ENCODE measurements at places on chromosomes 5 and 9.

- DNase-seq, result no peak
These were observed 151.7 kb upstream of the SMIM23 start for GRCh38 chr5:171633776-171634470.

GRCh38 chr9:89664010-89664409, 59.2 kb downstream of the GADD45G start:
- DNase-seq, result no peak

DNA sequence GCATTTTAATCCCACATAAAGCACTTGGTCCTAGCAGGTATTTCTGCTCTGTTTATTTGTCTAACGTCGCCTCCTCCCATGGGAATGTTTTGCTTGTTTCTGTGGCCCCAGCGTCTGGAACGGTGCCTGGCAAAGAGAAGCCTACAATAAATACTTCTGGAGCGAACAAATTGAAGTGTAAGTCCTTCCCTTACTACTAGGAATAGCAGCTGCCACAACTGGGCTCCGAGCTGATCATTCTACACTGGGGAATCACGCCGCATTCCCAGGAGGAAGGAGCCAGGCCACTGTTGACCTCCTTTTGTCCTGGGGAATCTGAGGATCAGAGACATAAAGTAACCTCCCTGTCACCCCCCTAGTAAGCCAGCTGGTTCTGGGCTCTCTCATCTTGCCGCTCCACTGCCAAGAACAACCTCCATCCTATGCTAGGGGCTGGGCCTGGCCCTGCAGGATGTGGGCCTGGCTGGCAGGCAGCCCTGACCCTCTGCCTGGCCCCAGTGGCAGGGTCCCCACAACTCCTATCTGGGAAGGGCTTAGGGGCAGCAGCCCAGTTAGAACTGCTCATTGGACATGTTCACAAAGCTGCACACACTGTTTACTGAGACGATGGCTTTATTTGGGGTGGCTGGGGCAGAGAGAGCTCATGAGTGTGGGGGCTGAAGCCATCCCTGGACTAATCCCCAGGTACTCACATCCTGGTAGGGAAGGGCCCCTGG, 82.8 kb downstream of the GTF3C4 start:
- DNase-seq, result no peak

- DNase-seq, result no peak
These were observed 377.5 kb upstream of the RIOK2 start for GRCh38 chr5:97560599-97560993.

- DNase-seq, result no peak
These were observed 73.1 kb downstream of the FEM1C start for GRCh38 chr5:115471345-115472063.

DNA sequence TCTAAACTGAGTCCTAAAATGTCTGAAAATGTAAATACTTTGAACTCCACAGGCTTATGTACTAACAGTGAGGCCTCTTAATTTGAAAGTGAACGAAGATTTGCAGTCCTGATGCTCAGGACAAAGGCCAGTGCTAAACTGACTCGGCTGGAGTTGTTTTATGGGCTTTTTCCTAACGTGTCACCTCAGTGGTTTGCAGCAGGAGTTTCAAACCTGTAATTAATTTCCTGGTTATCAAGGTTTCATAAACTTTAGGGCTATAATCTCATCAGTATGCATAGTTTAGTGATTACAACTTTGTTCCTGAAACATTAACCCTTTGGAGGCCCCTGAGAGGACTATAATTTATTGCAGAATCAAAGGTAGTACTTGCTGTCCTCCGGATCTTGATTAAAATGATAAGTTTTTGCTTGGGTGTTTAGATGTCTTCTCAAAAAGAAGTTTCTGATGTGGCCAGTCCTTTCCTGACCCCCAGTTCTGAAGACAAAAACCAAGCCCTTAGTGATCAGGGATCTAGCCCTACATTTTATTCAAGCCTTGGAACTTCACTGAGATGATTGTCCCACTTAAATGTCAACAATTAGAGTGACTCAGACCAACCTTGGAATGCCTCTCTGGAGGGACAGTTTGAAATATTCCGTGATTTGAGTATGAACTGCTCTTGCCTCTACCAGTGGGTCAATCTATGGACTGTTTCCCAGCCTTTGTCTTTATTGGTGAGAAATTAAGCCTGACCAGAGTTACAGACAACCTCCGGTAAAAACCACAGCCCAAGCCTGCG, 11.1 kb upstream of the S100Z start:
- no peak for DNase-seq

DNA sequence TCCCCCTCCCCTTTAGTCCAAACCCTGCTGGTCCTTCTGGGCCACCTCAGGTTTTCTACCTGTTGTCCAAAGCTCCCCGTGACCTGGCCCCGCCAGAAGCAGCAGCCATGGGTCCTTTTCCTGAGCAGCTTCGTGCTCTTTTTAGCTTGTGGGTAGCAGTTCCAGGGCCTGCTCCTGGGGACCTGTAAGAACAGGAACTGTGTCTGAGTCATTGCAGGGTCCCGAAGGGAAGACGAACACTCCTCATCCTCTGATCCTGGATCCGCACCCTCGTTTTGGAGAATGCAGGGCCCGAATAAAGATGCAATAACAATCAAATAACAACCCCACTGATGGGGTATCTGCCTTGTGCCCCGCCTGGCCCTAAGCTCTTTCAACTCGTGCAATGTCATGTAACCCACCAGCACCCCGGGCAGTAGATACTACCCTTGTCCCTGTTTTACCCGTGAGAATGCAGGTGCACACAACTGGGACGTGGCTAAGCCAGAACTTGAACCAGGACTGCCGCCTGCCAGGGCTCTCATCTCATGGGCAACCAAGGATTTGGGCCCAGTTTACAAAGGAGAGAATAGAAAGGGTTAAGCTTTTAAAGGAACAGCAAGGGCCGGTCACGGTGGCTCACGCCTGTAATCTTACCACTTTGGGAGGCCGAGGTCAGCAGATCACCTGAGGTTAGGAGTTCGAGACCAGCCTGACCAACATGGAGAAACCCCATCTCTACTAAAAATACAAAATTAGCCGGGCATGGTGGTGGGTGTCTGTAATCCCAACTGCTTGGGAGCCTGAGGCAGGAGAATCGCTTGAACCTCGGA, 33.2 kb downstream of the NEK6 start:
- DNase-seq, result no peak

DNA sequence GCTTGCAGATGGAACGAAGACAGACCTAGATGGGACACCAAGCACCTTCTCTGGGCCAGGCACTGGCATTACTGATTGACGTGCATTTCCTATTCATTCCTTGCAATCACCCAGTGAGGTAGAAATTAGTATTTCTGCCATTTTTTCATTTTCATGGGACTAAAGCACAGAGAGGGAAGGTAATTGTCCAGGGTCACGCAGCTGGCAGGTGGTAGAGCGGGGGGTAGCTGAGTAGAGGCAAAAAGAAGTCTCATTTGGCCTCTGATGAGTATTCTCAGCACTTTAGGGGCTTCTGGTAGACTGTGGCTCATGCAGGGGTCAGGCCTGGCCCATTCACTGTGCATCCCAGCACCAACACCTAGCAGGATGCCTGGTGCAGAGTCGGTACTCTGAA, 19.5 kb upstream of the DUSP1 start:
- no peak for DNase-seq

GRCh38 chr5:59628062-59628828, 265.3 kb downstream of the PDE4D start:
- DNase-seq, result no peak

DNA sequence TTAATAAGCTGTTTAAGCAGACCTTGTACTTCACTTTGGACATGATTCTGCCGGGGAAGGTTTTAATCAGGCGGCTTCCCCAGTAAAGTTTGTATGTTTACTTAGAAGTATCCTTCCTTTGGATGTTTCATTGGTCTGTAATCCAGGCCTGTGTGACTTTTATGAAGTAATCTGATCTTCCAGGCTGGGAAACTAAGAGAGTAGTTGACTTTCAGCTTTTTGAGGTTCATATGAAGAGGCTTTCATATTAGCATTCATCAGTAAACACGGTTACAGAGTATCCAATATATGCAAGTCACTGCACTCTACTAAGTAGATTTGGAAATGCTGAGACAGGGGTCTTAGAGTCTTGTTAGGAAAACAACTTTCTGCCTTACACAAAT, 1.1 kb downstream of the DNAJC21 start:
- DNase-seq, result no peak

GRCh38 chr5:56769875-56770604, 45.3 kb upstream of the MAP3K1 start:
- no peak for DNase-seq

DNA sequence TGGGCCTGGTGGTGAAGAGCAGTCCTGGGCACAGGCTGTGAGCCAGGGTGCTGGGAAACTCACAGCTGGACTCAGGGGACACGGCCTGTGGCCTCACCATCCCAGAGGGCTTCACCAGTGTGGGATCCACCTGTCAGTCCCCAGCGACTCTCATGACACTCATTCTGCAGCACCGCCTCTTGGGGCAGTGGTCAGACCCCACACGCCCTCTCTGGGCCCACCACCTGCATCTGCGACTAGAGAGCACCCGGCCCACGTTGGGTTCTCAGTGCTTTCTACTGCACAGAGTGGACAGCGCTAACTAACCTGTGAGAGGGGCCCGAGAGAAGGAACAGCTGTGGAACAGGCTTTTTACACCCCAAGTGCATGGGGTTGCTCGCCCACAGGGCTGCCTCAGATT, 45.8 kb upstream of the GARNL3 start:
- no peak for DNase-seq

DNA sequence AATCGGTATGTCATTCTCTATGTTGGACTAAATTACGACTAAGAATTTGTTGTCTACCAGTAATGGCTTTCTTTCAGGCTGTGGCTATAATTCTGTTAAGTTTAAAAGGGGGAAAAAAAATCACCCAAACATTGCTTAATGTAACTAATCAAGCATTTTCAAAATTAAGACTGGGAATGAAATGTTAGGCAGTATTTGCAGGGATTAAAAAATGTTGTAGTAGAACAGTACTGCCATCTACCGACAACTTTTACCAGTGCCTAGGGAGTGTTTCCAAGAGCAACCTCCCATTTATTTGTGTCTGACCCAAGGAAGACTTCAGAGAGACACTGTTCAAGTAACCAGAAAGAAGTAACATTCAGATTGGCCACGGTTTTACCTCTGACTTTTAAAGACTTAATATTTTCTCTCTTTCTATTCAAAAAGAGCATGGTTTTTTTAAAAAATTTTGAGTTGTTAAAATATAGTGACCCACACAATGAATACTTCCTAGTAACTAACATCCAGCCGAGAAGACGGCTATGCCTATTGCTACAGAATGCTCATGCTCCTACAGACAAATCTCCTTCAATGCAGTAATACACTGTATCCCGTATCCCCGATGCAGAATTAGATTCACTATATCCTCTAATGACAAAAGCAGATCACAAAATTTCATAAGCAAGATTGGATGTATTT, 92.4 kb downstream of the ARL15 start:
- no peak for DNase-seq

DNA sequence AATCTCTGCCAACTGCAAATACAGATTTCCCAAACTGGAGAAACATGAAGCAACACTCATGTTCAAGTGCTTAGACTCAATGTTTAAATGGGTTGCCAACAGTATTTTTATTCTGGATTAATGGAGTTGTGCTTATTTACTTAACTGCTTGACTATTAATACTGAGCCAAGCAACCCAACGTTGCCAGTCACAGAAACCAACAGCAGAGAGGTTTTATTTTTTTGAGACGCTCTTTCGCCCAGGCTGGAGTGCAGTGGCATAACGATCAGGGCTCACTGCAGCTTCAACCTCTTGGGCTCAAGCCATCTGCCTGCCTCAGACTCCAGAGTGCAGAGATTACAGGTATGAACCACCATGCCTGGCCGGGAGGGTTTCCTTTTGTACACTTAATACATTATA, 8.5 kb upstream of the TMEM268 start:
- DNase-seq, result no peak

GRCh38 chr9:118896324-118897000, 472.8 kb downstream of the BRINP1 start:
- no peak for DNase-seq

- DNase-seq, result no peak
These were observed 546.3 kb downstream of the MAT2B start for GRCh38 chr5:164051745-164052144.

DNA sequence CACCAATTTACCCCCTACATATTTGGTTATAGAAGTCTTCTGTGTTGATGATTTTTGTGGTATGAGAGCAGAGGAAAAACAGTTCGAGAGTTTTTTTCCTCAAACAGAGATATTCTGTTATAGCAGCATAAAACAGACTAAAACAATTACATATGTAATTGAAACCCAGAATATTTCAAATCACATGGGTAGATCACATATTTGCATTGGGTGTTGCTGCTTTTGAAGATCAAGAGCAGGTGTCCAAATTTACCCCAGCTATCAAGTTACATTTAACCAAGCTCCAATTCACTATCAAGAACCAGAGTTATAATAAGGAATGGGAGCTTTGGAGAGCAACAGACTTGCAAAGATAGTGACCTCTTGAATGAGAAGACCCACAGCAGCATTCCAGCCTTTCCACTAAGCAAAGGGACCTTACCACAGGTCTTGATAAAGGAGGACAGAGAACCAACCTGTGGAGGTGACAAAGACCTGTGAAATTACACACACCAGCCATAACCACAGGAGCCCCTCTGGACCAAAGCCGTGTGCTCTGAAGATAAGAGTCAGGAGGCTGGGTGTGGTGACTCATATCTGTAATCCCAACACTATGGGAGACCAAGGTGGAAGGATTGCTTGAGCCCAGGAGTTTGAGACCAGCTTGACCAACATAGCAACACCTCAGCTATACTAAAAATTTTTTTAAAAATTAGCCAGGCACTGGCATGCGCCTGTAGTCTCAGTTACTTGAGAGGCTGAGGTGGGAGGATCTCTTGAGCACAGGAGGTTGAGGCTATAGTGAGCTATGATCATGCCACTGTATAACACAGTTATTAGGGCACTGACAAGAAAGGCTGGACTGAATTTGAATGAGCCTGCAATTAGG, 4.0 kb upstream of the CCL28 start:
- no peak for DNase-seq

GRCh38 chr9:127035423-127035822, 87.0 kb downstream of the ANGPTL2 start:
- DNase-seq, result no peak

DNA sequence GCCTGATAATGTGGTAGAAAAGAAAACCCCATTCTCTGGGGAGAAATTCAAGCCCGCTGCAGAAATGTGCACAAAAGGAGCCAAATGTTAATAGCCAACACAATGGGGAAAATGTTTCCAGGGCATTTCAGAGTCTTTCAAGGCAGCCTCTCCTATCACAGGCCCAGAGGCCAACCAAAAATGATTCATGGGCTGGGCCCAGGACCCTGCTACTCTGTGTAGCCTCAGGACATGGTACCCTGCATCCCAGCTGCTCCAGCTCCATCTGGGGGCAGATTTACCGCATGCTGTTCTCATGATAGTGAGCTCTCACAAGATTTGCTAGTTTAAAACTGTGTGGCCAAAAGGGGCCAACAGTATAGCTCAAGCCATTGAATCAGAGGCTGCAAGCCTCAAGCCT, 41.1 kb downstream of the RAPGEF6 start:
- DNase-seq, result no peak
